H9 (cell line): ENCODE measurements at places on chromosomes 2 and 18. TPM values are rescaled to one million over a fixed set of nuclear protein-coding genes. Genes with fewer than 3 reads are reported as not detected.

UGT1A5 gene
- not detected in 2 replicates for total RNA-seq

- H3K27me3 ChIP-seq = no peaks in the 10 kb centered on the region
- no peak overlapping the region for H3K27ac ChIP-seq
- no peaks in the 10 kb centered on the region for H3K4me1 ChIP-seq
- no peak overlapping the region for H3K4me3 ChIP-seq
- peaks cover 53% of the 10 kb centered on the region for H3K36me3 ChIP-seq
- DNase-seq = no peak
Measured at GRCh38 chr2:106098081-106098480, 96.0 kb downstream of the UXS1 start.

LINC00305 gene
- total RNA-seq = not detected in 2 replicates

GRCh38 chr2:62661263-62661635 lies 44.3 kb upstream of the EHBP1 start:
- H3K27ac ChIP-seq = no peak overlapping the region
- H3K36me3 ChIP-seq = no peaks in the 10 kb centered on the region
- H3K27me3 ChIP-seq = no peaks in the 10 kb centered on the region

SPTBN1 gene
- 160 and 164 TPM in 2 replicates for total RNA-seq

GRCh38 chr2:69625078-69625795 lies 18.3 kb downstream of the AAK1 start:
- no peak for DNase-seq
- H3K4me3 ChIP-seq = no peak overlapping the region
- no peaks in the 10 kb centered on the region for H3K27me3 ChIP-seq
- H3K27ac ChIP-seq = no peak overlapping the region

DNA sequence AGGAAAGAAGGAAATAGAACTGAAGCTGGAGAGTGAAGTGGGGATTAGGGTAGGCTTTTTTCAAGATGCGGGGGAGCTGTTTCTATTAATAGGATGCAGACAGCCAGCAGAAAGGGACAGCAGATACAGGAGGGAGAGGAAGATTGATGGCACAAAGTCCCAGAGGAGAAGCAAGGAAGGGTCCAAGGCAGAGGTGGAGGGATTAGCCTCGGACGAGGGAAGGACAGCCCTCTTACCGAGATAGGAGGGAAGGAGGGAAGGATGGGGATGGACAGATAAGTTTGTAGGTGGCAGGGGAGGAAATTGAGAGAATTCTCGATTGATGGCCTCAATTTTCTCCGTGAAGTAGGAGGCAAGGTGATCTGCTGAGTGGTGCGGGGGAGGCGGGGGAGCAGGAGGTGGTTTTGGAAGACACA lies 317.4 kb downstream of the AGPS start:
- H3K27ac ChIP-seq = no peak overlapping the region
- H3K4me1 ChIP-seq = no peaks in the 10 kb centered on the region; the same call in 1 of the 2 replicates
- no peak for DNase-seq
- H3K27me3 ChIP-seq = no peaks in the 10 kb centered on the region
- no peak overlapping the region for H3K4me3 ChIP-seq
- no peaks in the 10 kb centered on the region for H3K36me3 ChIP-seq

CYP1B1 gene
- total RNA-seq = 2.7 and 2.9 TPM in 2 replicates

GRCh38 chr2:98569197-98569793 lies 39.0 kb downstream of the COA5 start:
- DNase-seq = peak; percentile 70
- no peaks in the 10 kb centered on the region for H3K27me3 ChIP-seq
- peaks cover 78% of the 10 kb centered on the region for H3K36me3 ChIP-seq

DNA sequence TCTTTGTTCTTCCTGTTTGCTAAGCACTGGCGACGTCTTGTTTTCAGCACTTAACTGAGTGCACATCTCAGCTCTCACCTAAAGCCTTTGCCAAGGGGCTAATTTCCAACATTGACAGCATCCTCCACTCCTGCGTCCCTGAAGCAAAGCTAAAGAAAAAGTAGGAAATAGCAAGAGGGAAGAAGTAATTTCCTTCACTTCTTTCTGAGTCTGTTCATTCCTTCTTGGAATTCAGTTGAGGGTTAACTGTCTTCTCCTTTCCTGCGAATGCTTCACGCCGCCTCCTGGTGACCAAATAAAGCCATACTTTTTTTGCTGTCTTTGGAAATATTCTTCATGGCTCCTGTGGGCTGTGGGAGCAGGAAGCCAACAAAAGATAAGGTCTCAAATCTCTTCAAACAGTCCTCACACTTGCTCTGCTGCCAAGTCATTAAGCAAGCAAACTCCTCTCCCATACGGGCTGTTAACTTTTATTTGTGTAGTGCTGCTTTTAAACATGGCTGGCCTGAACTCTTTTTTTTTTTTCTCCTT lies 100.9 kb downstream of the DPP10 start:
- no peaks in the 10 kb centered on the region for H3K36me3 ChIP-seq
- H3K4me1 ChIP-seq = no peaks in the 10 kb centered on the region
- H3K4me3 ChIP-seq = no peak overlapping the region
- H3K27ac ChIP-seq = no peak overlapping the region
- DNase-seq = peak; percentile 42

GRCh38 chr2:223100061-223100511 lies 48.1 kb downstream of the KCNE4 start:
- DNase-seq = no peak
- no peaks in the 10 kb centered on the region for H3K27me3 ChIP-seq
- no peak overlapping the region for H3K27ac ChIP-seq
- no peaks in the 10 kb centered on the region; the same call in 1 of the 2 replicates for H3K4me1 ChIP-seq
- H3K4me3 ChIP-seq = no peak overlapping the region

GRCh38 chr2:159155320-159155719 lies 131.2 kb downstream of the WDSUB1 start:
- no peaks in the 10 kb centered on the region for H3K4me1 ChIP-seq
- H3K27me3 ChIP-seq = no peaks in the 10 kb centered on the region
- peak; percentile 58 for DNase-seq

GRCh38 chr2:234564699-234565098 lies 67.8 kb upstream of the ARL4C start:
- no peaks in the 10 kb centered on the region for H3K27me3 ChIP-seq
- peaks cover 9% of the 10 kb centered on the region; the same call in 1 of the 3 replicates for H3K36me3 ChIP-seq
- DNase-seq = no peak
- H3K4me3 ChIP-seq = no peak overlapping the region
- no peaks in the 10 kb centered on the region for H3K4me1 ChIP-seq
- no peak overlapping the region for H3K27ac ChIP-seq

DNA sequence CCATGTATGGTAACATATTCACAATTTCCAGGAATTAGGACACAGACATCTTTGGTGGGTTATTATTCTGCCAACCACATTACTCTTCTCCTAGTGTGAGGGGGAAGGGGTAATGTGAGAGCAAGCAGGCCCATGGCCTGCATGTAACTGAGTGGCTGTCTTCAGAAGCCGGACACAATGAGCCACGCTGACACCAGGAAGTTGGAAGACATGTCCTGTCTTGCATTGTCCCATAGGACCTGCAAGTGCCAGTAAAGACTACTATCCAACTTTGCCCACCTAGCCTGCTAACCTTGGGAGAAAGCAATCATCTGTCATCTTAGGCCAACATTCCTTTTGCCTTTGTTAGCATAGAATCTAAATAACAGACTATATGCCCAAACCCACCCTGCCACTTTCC lies 86.2 kb upstream of the SH3BP4 start:
- H3K4me1 ChIP-seq = no peaks in the 10 kb centered on the region
- peaks cover 3% of the 10 kb centered on the region; the same call in 1 of the 3 replicates for H3K36me3 ChIP-seq
- no peak overlapping the region for H3K4me3 ChIP-seq
- H3K27me3 ChIP-seq = no peaks in the 10 kb centered on the region
- no peak for DNase-seq
- no peak overlapping the region for H3K27ac ChIP-seq

DNA sequence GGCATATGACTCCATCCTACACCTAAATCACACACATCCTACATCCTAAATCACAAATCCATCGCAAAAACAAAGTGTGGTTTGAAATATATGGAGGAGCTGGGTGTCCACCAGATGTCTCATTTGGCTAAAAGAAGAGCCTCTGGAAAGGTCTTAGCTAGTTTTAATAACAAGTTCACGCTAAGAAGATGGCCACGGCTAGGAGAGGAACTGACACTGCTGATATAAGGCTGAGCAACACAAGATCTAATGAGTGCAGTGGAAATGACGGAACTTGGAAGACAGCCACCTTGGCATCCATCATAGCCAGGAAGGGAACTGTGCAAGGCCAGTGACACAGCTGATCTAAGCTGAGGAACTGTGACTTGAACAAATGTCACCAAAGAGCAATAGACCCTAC lies 60.0 kb upstream of the AGAP1 start:
- H3K27ac ChIP-seq = no peak overlapping the region
- no peak overlapping the region for H3K4me3 ChIP-seq
- no peaks in the 10 kb centered on the region for H3K4me1 ChIP-seq
- DNase-seq = no peak
- no peaks in the 10 kb centered on the region for H3K27me3 ChIP-seq

DNA sequence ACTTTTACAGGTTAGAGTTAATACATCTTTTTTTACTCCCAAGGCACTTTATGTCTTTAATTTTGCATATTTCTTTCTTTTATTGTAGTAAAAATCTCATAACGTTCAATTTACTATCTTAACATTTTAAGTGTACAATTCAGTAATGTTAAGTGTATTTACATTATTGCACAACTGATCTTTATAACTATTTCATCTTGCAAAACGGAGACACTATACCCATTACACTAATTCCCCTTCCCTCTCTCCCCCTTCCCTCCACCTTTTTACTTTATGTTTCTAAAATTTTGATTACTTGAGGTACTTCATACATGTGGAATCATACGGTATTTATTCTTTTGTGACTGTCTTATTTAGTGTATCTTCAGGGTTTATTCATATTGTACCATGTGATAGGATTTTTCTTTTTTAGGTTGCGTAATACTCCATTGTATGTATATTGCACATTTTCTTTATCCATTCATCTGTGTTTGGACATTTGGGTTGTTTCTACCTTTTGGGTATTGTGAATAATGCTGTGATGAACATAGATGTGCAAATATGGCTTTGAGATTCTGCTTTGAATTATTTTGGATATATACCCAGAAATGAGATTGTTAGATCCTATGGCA lies 75.0 kb downstream of the ACSL3 start:
- no peaks in the 10 kb centered on the region for H3K27me3 ChIP-seq
- no peak for DNase-seq
- no peak overlapping the region for H3K27ac ChIP-seq
- no peak overlapping the region for H3K4me3 ChIP-seq
- peaks cover 55% of the 10 kb centered on the region for H3K36me3 ChIP-seq
- no peaks in the 10 kb centered on the region for H3K4me1 ChIP-seq

DNA sequence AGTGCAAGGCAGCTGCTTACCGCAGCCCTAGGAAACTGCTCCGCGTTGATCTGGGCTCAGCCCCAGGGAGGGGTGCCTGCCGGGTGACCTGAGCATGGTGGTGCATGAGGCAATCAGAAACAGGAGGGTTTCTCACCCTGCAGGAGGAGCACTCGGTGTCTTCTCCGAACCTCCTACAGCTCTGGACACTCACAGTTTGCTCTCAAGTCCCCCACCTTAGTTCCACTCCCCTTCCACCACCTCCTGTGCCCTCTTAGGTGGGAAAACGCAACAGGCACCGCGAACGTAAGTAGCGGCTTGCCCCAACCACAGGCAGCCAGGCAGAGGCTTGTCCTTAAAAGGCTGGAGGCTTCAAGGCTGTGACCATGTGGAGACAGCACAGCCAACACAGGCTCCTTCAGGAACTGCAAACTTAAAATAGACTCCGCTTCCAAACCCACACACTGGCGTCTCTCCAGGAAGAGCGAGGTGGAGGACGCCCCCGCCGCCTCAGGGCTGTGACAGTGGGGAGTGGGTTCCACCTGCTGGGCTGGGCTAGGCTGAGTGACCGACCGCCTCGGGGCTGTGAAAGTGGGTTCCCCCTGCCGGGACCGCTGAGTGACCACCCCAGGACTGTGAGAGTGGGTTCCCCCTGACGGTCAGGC lies 71.6 kb downstream of the NDUFA10 start:
- H3K27me3 ChIP-seq = no peaks in the 10 kb centered on the region
- H3K4me1 ChIP-seq = no peaks in the 10 kb centered on the region
- H3K4me3 ChIP-seq = no peak overlapping the region
- H3K36me3 ChIP-seq = peaks cover 5% of the 10 kb centered on the region; the same call in 1 of the 2 replicates

DHRS9 gene
- total RNA-seq = not detected in 2 replicates

RAX gene
- 0.37 TPM in 1 of 2 replicates, not detected in the other for total RNA-seq

ACOXL gene
- 33.3 and 37.6 TPM in 2 replicates for total RNA-seq

DNA sequence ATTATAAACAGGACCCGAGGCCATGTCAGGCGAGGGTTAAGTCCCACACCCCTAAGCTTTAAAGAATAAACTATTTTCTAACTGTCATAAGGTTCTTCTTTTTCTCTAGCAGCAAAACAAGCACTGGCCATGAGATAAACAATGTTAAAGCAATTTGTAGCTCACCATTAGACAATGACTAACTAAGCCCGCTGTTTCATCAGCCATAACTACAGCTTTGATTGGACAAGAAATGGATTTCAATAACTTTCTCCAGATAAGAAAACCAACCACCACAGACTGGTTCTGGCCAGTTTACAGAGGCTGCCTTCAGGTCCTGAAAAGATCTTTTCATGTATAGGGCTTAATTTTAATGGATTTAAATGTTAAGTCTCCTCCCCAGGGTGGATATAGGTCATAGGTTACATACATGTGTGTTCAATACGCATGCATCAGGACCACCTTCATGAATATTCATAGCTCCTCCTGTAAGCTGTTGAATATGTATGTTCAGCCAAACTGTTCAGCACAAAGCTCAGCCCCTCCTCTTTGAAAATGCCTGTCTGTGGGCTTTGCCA lies 108.7 kb upstream of the RAB6C start:
- no peaks in the 10 kb centered on the region; the same call in 1 of the 3 replicates for H3K36me3 ChIP-seq
- H3K4me3 ChIP-seq = no peak overlapping the region
- H3K27me3 ChIP-seq = no peaks in the 10 kb centered on the region
- no peaks in the 10 kb centered on the region for H3K4me1 ChIP-seq

SERPINB13 gene
- not detected in 2 replicates for total RNA-seq

ANKRD62 gene
- not detected in 2 replicates for total RNA-seq

NT5DC4 gene
- not detected in 2 replicates for total RNA-seq

- H3K27ac ChIP-seq = no peak overlapping the region
- no peaks in the 10 kb centered on the region; the same call in 2 of the 3 replicates for H3K36me3 ChIP-seq
- H3K4me3 ChIP-seq = no peak overlapping the region
- H3K4me1 ChIP-seq = no peaks in the 10 kb centered on the region
Measured at GRCh38 chr2:238601433-238602222, 174.9 kb downstream of the ASB1 start.

GRCh38 chr2:71898375-71898774 lies 249.3 kb downstream of the CYP26B1 start:
- H3K4me1 ChIP-seq = no peaks in the 10 kb centered on the region
- no peak for DNase-seq
- no peaks in the 10 kb centered on the region for H3K27me3 ChIP-seq
- H3K36me3 ChIP-seq = no peaks in the 10 kb centered on the region; the same call in 2 of the 3 replicates
- no peak overlapping the region for H3K4me3 ChIP-seq
- H3K27ac ChIP-seq = no peak overlapping the region

CLEC4F gene
- not detected in 2 replicates for total RNA-seq
